ENCODE measurements at places on chromosomes 1 and 21.
A peak's percentile ranks its signal among the peaks of the same experiment; 100 is the strongest.

- no peak for DNase-seq
Observed at GRCh38 chr21:44282370-44282769, 3.3 kb upstream of the AIRE start.

DNA sequence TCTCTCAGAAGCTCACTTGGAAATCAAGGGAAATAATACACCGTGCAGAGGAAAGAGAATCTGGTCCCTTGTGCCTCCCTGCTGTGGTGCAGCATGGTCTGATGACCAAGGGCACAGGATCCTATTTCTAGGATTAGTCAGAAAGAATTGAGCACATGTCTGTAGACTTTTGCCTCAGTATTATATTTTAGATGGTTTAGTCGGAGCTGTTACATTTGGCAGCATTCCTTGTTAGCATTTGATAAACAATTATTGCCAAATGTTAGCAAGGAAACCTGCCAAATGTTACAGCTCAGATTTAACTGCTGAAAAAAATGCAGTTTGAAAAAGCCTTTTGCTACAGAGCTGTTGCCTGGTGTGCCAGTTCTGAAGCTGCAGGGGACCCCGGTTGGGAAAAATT, 183.5 kb upstream of the DPYD start:
- peak; percentile 74 for DNase-seq

- no peak for DNase-seq
Observed at GRCh38 chr1:46114925-46115603, 17.4 kb downstream of the PIK3R3 start.

DNA sequence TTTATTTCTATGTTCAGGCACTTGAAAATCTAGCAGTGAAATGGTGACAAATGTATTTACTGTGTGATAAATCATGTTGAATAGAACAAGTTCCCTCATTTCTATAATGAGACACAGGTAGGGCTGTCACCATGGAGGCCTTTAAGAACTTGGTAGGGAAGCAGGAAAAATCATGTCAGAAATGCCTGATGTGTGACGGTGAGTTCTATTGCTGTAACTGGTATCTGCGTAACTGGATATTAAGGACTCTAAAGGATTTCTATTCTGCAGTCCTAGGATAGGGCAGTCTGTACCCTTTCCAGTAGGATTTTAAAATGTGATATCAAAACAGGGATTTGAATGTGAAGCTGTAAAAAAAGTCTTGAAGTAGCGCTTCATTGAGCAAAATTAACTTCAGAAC, 15.5 kb downstream of the ACTN2 start:
- DNase-seq, result no peak
